ENCODE measurements at places on chromosomes 7 and 10.

DNA sequence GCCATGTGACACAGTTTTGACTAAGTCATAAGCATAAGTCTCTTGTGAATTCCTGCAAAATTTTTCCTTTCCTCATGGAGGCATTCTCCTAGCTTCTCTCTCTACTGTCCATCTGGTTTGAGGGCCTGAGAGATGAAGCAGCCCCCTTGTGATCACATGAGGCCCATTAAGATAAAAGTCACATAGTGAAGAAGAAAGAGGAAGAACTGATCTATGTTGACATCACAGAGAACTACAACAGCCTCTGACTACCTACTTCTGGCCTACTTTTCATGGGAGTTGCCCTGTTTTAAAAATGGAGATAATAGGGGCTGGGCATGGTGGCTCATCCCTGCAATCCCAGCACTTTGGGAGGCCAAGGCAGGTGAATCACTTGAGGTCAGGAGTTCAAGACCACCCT is 50.4 kb downstream of the TFEC start:
- DNase-seq, result no peak

DNA sequence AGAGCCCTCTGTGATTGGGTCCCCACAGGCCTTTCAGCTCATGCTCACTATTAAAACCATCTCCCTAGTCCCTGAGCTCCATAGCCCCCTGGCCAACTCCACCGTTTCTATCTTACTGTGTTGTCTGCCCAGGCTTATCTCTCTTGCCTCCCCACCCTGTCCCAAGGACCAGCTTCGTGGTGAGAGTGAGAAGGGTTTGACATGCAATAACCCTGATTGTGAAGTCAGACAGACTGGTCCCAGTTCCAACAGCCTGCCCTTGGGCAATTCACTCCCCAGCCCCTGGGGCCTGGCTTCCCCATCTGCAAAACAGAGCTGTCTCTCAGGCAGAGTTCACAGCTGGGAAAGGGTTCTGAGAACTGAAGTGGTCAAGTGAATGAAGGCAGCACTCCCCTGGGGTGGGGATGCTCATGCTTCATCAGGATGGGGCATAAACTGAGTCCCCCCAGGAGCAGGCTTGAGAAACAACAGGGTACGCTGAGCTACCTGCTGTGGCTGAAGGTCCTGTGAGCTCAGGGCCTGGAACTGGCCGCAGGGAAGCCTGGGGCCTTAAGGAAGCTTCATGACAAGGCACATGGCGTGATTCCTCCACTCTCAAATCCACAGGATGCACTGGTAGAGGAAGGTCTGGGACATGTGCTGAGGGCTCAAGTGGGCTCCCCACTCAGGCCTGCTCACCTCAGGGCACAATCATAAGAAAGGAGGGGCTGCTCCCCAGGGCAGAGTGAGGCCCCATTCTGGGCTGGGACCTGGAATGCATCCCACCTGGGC is 1.8 kb upstream of the PPIF start:
- DNase-seq, result no peak

GRCh38 chr10:120538091-120538490 is 81.1 kb downstream of the PLPP4 start:
- DNase-seq, result no peak

DNA sequence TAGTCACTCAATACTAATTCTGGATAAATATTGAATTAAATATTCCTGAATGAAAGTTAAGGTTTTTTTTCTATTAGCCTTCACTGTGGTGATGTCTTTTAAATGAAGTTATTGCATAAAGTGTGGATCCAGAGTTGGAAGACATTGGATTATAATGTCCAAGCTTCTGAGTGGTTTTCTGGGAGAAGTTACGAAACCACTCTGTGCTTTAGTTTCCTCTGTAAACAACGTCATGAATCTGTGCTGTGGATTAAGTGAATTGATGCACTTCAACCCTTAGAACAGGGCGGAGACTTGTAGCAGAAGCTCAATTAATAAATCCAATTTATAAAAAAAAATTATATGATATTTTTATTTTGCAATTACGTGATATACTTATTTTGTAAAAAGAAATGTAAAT is 271.7 kb downstream of the BICC1 start:
- DNase-seq, result no peak

DNA sequence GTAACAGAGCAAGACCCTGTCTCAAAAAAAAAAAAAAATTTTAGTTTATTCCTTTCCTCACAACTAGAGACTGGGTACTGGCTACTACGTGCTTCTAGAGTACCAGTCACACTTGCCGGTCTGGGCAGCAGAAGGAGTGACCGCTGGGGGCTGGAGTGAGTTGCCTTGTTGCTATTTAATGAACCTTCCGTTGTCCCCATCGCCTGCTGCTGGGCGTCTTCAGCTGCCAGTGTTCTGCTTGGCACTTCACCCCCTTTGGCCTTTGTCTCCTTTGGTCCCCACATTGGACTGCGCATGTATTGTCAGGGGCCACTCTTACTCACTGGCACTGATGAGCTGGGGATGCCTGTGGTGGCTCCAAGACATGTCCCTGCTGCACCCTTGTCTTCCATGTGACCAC is 110.6 kb downstream of the CLEC2L start:
- DNase-seq, result no peak

- DNase-seq, result no peak
Measured at GRCh38 chr10:90969121-90969534, 48.2 kb upstream of the ANKRD1 start.

GRCh38 chr10:129601737-129602136 is 134.7 kb downstream of the MGMT start:
- no peak for DNase-seq

DNA sequence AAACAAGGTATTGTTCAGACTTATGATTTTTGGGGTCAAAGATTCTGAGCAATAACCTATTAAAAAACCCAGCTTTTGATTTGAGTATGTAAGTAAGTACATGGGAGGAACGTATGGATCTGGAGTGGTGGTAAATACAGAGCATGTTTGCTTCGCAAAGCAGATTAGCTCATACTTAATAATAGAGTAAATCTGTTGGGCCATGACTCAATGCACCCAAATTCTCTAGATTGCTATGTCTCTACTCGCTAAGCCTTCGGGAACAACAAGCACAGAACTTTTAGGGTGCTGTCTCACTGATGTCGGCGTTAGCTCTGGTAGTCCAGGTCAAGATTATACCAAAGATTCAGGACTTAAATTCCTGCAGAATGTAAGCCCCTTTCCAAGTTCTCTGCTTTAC is 807 bp upstream of the MINPP1 start:
- no peak for DNase-seq

DNA sequence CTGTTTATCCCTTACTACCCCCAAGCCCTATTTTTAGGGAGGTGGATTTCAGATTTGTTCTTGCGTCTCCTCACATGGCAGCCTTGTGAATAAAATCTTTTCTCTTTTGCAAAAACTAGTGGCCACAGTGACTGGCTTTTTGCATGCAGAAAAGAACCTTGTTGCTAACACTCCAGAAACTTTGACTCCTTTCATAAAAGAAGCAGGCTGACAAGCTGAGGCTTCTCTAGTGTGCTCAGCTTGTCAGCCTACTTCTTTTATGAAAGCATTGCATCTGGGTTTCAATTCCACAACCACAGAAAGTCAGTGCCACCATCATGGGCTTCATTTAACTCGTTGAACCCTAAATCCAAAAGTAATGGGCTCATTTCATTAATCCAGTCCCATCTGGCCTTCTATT is 761.0 kb upstream of the COBL start:
- DNase-seq, result no peak

- DNase-seq, result no peak
Measured at GRCh38 chr7:11988186-11988585, 156.2 kb upstream of the THSD7A start.

DNA sequence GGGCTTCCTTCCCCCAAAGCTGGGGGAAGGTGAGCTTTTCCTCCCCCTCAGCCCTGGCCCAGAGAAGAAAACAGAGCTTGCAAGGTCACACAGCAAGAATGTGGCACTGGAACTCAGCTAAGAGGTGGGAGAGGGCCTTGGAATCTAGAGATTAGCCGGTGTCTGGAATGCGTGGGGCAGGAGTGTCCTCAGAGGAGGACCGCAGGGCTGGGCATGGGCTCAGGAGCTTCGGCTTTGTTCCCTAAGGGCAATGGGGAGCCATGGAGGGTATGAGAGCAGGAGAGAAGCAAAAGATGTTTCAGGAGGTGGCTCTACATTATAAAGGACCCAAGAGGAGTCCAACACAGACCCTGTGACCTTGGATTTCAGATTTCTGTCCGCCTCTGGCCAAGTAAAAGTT is 127.2 kb upstream of the TNRC18 start:
- DNase-seq, result no peak
